ENCODE measurements at places on chromosomes 6 and 20.

GRCh38 chr20:41615676-41616075 is 2.5 kb downstream of the CHD6 start:
- no peak for DNase-seq

GRCh38 chr6:33981421-33981820 is 164.5 kb downstream of the GRM4 start:
- DNase-seq, result no peak

GRCh38 chr6:65776332-65776731 is 69.3 kb upstream of the EYS start:
- DNase-seq, result no peak

DNA sequence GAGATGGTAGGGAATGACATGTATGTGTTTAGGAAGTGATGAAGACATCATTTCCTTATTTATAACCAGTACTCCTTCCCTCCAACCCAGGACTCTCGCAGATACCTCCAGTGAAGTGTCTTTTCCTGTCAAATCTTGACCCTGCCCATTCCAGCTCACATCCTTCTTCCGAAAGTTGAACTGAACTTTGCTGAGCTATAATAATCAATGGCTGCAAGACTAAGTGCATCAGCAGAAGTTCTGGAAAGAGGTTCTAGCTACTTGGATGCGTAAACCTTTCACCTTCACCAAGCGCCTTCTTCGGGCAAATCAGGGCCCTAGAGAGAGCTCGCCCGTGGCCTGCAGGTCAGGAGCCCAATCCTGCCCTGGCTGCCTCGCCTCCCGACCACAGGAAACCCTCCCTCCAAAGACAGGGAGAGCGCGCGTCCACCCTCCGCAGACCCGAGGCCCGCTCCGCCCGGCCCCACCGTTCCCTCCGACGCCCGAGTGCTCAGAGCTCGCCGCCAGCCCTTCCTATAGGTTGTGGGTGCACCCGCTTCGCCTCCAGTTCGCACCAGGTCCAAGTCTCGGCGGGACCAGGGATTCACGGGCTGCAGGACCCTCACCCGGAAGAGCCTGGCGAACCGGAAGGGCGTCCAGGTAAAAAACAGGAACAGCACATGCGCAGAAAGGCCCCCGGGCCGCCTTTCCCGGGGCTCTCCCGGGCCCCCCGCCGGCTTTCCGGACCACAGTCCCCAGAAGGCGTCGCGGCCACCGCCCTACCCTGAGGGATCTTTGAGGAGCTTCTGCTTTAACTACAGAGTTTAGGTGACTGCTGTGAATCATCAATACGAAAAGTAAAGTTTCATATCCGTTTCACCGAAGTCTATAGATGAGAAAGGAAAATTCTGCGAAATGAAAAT is at the start of gene ZNF334:
TSS of gene ZNF334 (minus strand) at position 617 of the 902 bp plus-strand sequence. CDS start 1,457 bp downstream, outside the sequence.
- DNase-seq, result peak; percentile 53

GRCh38 chr6:147095316-147095715 is 108.9 kb upstream of the STXBP5 start:
- no peak for DNase-seq
